T-helper 17 cell (primary cell): ENCODE measurements at places on chromosomes 1 and 21.

DNA sequence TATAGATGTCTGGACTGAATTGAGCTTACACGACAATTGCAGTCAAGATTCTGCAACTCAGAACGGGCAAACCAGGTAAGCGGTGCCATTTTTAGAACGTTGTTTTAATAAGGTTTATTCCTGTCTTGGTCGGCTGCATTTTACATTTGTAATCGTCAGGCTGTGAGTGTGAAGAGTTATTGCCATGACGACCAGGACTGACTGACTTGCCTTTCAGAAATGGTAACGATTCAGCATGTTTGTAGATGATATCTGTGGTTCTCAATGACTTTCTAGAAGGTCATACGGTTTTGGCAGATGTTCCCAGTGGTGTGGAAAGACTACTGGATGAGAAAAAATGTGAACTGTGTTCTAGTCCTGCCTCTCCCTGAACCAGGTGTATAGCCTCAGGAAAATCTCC lies 271.3 kb upstream of the B3GALT2 start:
- peak; percentile 33 for DNase-seq

DNA sequence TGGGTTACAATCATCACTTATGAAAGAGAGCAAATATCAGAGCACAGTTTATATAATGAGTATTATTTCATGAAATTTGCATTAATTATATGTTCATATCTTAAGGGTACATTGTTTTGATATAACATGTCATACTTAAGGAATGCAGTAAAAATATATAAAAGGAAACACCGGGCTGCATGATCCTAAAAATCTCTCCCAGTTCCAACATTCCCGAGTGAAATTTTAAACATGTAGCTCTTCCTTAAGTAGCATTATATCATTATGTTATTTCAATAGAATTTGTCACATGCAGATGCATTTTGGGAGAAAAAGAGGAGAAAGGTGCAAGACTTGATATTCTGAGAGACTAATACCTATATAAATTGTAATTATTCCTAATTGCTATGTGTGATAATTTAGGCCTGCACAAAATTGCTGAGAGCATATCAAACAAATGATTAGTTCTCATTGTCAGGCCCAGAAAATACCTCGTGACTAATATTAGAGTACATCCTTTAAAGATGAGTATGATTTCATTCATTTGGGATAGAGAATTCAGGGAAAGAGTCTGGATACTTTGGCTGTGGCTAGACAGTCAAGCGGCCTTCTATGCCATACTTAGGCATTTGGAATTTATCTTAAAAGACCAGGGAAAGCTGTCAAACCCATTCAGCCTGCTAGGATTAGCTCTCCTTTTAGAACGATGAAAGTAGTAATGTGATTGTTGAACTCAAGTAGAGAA lies 86.8 kb downstream of the ADGRL2 start:
- DNase-seq = no peak

- DNase-seq = no peak
Observed at GRCh38 chr1:112143871-112144441, 154.5 kb upstream of the KCND3 start.

GRCh38 chr1:155010211-155010918 lies 7.8 kb downstream of the ZBTB7B start:
- DNase-seq = no peak

GRCh38 chr1:53585129-53585528 lies 125.9 kb downstream of the DMRTB1 start:
- DNase-seq = no peak

DNA sequence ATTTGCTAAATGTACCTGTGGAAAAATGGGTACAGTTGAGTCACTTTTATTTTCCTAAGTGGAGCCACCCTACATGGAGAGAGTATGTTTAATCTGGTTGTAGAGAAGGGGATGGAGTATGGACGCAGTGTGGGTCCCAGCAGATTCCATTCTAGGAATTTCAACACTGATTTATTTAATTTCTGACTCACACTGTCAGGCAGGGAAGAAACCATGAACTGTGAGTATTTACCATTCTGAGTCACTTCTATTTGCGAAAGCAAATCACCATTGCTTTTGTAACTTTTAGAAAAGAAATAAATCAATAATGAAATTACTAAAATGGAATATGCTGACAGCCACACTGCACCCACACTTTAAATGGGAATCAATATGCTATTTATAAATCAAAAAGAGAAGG lies 339.0 kb downstream of the DSCAM start:
- DNase-seq = no peak

DNA sequence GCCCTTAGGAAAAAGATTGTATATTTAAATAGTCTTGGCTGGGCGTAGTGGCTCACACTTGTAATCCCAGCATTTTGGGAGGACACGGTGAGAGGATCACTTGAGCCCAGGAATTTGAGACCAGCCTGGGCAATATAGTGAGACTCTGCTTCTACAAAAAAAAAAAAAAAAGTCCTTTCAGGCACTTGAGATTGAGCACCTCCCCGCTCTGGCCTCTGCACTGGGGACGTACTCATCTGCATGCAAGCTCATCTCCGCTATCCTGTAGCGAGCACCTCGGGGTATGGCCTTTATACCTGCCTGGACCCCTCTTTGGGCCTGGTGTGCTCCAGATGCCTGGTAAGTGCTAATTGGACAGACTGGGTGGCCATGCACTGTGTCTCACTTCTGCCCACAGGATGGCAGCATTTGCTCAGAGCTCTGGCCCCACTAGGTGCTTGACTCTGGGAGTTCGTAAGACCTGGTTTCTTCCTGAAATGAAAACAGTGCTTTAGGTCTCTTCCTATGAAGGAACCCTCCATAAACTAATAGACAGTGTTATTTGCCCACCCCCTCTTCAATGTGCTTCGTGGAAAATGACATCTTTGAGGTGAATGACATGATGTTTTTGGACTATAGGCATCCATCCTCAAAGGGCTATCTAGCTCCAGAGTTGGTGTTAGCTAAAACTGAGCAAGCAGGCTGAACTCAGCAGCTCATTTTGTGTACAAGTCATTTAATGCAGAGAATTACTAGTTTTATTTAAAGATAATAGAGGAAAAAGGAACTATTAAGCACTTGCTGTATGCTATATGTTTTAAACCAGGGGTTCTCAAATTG lies 61.7 kb upstream of the ADAR start:
- DNase-seq = peak; percentile 52

DNA sequence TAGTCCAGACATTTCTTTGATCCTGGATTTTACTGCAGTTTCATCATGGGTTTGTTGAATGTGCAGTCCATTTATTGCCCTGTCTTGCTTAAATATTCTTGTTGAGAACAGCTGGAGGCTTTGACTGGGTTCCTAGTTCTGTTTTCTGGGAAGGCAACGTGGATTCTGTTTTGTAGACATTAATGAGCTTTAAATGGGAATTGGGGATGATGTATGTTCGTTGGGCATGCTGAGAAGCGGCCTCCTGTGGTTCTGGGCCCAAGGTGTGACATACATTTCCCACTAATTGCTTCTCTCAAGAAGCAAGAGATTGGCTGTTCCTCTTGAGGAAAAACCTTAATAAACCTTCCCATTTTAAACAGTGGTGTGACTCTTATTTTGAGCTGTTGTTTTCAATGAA lies 22.9 kb downstream of the INKA2 start:
- DNase-seq = no peak

DNA sequence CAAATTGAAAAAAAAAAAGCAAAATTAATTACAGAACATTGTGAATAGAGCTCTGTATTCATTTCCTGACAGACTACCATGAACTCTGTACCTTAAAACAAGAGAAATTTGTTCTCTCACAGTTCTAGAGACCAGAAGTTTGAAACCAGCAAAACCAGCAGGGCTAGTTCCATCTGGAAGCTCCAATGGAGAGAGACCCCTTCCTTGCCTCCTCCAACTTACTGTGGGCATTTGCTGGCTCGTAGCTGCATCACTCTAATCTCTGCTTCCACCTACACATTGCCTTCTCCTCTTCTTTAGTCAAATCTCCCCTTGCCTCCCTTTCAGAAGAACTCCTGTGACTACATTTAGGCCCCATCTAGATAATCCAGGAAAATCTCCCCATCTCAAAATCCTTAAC lies 56.5 kb downstream of the SYDE2 start:
- DNase-seq = no peak

DNA sequence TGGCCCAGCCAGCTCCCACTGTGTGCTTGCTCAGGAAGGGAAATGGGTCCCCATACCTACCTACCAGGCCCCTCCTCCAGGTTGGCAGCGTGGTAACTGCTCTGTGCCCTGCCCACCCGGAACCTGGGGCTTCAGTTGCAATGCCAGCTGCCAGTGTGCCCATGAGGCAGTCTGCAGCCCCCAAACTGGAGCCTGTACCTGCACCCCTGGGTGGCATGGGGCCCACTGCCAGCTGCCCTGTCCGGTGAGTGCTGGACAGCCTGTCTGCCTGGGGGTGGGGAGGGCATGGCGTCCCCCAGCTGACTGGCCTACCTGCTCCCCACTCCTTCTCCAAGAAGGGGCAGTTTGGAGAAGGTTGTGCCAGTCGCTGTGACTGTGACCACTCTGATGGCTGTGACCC lies 10.8 kb upstream of the LRRC71 start:
- DNase-seq = no peak

GRCh38 chr1:154410185-154410827 lies 5.2 kb downstream of the IL6R start:
- no peak for DNase-seq

- DNase-seq = no peak
Observed at GRCh38 chr1:171566467-171566866, 55.6 kb upstream of the MYOCOS start.

- DNase-seq = no peak
Observed at GRCh38 chr21:27001526-27001925, 34.6 kb upstream of the ADAMTS5 start.

GRCh38 chr1:59814901-59815825 lies at the start of gene HOOK1:
Gene HOOK1 (plus strand): TSS chr1:59814949. CDS start chr1:59815118, 169 bp downstream.
- DNase-seq = no peak

GRCh38 chr1:93980320-93981273 lies 71.4 kb upstream of the GCLM start:
- DNase-seq = no peak

- no peak for DNase-seq
Observed at GRCh38 chr1:87052400-87052799, 138.0 kb downstream of the HS2ST1 start.
